ENCODE measurements at places on chromosomes 6 and 20. TPM values are rescaled to one million over a fixed set of nuclear protein-coding genes. Genes with fewer than 3 reads are reported as not detected.

GRCh38 chr6:150145830-150146229 lies 3.0 kb downstream of the PPP1R14C start:
- no peak for DNase-seq

DNA sequence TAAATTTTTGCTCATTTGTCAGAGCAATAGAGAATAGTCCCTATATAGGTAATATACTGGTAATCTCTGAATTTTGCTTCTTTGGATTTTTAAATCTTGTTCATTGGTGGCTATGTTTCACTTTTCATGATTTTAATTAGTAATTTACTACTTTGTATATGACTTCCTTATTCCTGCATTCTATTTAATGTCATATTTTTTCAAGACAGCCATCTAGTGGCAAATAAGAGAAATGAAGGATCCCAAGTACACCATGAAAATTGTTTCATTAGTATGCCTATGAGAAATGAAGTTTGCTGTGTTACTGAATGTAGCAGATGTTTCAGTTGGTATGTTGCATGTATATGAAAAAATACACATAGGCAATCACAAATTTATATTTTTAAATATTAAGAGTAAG lies 82.4 kb downstream of the ZNF292 start:
- no peak for DNase-seq

DNA sequence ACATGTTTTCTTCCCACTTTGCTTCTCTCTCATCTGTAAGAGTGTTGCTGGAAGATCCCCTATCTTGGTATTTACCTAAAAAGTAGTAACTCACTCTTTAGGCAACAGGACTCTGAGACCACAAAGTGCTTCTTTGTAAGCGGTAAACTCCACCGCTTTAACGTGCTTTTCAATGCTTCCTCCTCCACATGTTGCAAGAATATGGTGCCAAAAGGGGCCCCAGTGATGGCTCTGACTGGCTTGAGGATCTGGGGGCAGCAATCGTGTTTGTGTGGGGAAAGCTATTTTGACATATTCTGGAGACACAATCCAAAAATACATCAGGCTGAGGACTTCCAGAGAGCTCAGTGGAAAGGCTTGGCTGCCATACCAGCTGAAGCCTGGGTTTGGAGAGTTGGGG lies 12.4 kb upstream of the CPNE5 start:
- no peak for DNase-seq

DNA sequence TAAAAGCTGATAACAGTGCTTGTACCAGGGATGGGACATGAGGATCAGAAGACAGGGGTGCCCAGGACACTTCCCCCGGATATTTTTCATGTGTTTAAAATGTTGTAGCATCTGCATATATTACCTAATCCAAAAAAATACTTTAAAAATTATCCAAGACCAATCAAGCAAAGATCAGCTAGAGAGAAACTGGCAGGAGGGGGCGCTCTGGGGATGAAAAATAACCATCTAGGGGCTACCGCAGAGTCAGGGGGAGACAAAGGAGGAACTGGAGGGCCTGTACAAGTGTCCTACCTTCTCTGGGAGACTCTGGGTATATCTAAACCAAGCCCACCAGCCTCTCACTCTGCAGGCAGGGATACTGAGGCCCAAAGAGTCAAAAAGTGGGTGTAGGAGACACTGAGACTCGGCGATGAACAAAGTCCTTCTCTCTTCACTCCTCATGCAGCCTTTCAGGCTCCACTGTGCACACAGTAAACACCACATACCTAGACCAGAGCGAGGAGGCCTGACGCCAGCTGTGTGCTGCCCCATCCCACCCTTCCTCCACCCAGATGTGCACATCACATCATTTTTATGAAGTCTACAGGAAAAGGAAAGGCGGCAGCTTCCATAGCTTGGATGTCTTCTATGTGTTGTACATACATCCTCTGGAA lies 9.8 kb downstream of the RIMS4 start:
- no peak for DNase-seq

MTRF1L gene
- total RNA-seq = 28.2 TPM

TMEM14A gene
- total RNA-seq = 8.4 TPM

EDN3 gene
- not detected for total RNA-seq

TREML2 gene
- total RNA-seq = not detected

Measured in Right ventricle myocardium superior (tissue), 1 donor.